ENCODE measurements at places on chromosomes 13 and 19.

DNA sequence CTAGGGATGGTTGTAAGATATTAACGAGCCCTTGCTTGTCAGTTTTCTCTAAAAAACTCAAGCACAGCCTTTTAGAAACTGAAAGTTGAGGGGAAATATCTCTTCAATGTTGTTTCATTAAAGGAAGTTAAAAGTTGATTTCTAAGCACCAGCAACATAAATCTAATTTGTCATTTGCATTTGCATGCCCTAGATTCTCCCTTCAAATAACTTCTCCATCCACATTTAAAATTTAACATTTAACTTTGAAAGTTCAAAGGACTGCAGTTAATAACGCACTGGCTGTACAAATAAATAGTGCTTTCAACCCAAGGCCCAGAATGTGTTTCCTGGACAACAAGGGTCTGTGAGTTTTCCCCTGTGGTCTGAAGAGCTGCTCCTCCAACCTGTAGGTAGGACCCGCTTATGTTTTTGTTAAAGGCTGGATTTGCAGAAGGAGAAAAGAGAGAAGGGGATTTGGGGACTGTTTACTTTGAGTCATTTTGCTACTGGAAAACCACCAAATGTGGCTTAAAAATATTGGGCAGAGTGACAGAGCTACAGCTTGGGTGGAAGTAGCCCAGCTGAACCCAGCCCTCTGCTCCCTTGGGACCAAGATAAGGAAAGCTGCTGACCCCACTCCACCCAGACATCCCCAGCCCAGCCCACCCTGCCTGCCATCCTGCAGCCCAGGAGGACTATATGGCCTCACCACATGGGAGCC lies 39.8 kb downstream of the TNFRSF19 start:
- DNase-seq, result peak; percentile 65

DNA sequence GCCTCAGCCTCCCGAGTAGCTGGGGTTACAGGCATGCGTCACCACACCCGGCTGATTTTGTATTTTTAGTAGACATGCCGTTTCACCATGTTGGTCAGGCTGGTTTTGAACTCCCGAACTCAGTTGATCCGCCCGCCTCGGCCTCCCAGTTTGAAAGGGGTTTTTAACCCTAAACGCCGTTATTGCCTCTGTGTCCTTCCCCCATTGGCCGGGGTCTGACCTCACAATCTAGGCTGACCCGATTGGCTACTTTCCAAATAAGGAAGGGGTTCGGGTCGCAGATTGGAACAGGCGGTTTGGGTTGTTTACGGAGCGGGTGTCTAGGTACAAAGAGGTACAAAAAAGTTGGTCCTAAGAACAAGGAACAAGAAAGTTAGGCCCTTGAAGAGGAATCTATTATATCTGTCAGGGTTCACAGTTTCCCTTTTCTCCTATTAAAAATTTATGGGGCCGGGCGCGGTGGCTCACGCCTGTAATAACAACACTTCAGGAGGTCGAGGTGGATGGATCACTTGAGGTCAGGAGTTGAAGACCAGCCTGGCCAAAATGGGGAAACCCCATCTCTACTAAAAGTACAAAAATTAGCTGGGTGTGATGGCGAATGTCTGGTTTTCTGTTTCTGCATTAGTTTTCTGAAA lies 1.0 kb downstream of the ZNF253 start:
- peak; percentile 17 for DNase-seq

GRCh38 chr19:33674626-33675367 lies 53.0 kb downstream of the CHST8 start:
- peak; percentile 40 for DNase-seq

DNA sequence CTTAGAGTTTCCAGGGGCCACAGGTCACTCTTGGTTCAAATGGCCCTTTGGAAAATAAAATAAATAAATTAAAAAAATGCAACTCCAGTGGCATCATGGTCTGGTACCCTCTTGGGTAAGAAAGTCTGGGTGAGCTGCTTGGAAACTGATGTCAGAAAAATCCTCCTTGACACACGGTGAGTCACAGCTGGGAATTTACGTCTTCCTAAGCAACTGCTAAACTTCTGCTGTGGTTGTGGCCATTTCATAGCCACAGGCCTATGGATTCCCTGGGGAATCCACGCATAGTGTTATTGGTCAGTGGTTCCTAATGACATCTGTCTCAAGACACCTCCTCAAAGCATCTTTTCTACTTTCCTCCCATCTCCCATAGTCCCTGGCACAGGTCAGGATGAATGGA lies 220.8 kb downstream of the COG6 start:
- DNase-seq, result no peak

DNA sequence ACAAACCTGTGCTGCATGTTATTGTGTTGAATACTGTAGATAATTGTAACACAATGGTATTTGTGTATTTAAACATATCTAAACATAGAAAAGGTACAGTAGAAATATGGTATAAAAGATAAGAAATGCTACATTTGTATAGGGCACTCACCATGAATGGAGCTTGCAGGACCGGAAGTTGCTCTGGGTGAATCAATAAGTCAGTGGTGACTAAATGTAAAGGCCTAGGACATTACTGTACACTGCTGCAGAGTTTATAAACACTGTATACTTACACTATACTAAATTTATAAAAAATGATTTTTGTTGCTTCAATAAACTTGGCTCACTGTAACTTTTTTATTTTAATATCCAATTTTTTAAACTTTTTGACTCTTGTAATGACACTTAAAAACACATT lies 34.4 kb downstream of the LMO7 start:
- no peak for DNase-seq

GRCh38 chr13:110499621-110500281 lies 61.8 kb downstream of the RAB20 start:
- peak; percentile 40 for DNase-seq

GRCh38 chr13:71477735-71478134 lies 389.3 kb downstream of the DACH1 start:
- DNase-seq, result no peak

- no peak for DNase-seq
Measured at GRCh38 chr13:34816245-34816884, 125.7 kb upstream of the NBEA start.

GRCh38 chr19:55441319-55441691 lies 1.8 kb downstream of the SHISA7 start:
- no peak for DNase-seq

GRCh38 chr13:74575729-74576125 lies 441.5 kb upstream of the KLF12 start:
- peak; percentile 95 for DNase-seq

DNA sequence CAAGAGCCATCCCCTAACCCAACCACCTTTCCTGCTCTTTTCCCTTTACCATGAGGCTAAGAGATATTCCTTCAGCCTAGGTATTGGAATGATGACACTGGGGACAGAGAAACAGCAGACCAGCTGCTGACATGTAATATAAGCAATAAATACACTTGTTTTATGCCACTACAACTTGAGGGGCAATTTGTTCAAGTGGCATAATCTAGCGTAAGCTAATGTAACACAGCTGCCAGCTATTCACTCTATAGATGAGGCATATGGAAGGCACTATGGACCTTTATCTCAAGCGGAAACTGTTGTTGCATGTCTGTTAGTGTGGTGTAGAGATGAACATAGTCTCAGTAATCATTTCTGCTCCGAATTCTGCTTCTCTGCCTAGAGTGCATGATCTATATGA lies 111.1 kb downstream of the STARD13 start:
- DNase-seq, result no peak
